PC-3 (cell line): ENCODE measurements at places on chromosomes 1 and 21. TPM values are rescaled to one million over a fixed set of nuclear protein-coding genes. Genes with fewer than 3 reads are reported as not detected.

GRCh38 chr1:71222668-71223067 is 141.8 kb upstream of the ZRANB2 start:
- no peak overlapping the region for H3K4me3 ChIP-seq
- H3K4me1 ChIP-seq = no peaks in the 10 kb centered on the region
- H3K27me3 ChIP-seq = no peaks in the 10 kb centered on the region

DNA sequence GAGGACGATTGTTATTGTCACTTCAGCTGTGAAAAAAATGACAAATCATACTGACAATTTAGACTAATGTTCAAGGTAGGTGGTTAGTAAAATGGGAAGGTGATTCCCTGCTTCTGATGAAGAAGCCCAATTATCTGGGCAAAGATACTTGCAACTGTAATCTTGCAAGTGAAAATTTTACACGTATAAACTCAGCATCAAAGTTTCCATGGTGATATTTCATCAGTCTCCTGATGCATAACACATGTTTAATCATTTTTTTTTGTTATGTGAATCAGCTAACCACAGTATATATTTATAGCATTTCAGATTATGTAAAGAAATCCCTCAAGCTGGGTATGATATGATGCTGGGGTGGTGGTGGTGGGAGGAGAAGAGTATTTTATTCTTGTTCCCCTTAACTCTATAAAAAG is 16.4 kb upstream of the KCNK1 start:
- H3K36me3 ChIP-seq = no peaks in the 10 kb centered on the region
- peaks cover 4% of the 10 kb centered on the region; the same call in 1 of the 2 replicates for H3K4me1 ChIP-seq
- no peaks in the 10 kb centered on the region for H3K27me3 ChIP-seq
- H3K27ac ChIP-seq = no peak overlapping the region
- peak; percentile 43 for DNase-seq

GRCh38 chr1:147413110-147413605 is 128.1 kb upstream of the BCL9 start:
- no peaks in the 10 kb centered on the region for H3K4me1 ChIP-seq
- H3K36me3 ChIP-seq = no peaks in the 10 kb centered on the region
- DNase-seq = no peak
- H3K4me3 ChIP-seq = no peak overlapping the region
- H3K27me3 ChIP-seq = 0 out of 2 replicates have a peak, but pooled peaks cover 3% of the 10 kb centered on the region
- H3K27ac ChIP-seq = no peak overlapping the region

GRCh38 chr21:23496729-23497128 is 2110.6 kb downstream of the MRPL39 start:
- H3K4me3 ChIP-seq = no peak overlapping the region
- H3K27me3 ChIP-seq = no peaks in the 10 kb centered on the region
- H3K4me1 ChIP-seq = no peaks in the 10 kb centered on the region
- H3K27ac ChIP-seq = no peak overlapping the region

DNA sequence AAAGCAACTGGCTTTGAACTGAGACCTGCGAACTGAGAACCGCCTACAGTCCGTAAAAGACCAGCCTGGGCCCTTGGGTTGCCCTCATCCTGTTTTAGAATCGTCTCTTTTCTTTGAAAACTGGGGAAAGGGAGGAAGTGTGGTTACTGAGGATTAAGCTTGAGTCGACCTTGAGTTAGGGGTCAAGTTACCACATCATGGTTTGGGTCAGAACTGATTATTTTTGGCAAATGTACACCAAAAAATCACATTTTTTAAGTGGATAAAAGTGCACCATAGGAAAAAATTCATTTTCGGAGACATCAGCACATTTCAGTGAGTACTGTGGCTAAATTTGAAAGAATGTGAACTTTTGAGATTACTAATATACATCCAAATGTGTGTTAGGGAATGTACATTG is 76.9 kb upstream of the KAZN start:
- no peaks in the 10 kb centered on the region for H3K27me3 ChIP-seq
- H3K4me1 ChIP-seq = peaks cover 52% of the 10 kb centered on the region
- peak overlapping the region; percentile 71 for H3K27ac ChIP-seq
- no peak for DNase-seq
- H3K36me3 ChIP-seq = peaks cover 4% of the 10 kb centered on the region; the same call in 1 of the 2 replicates
- no peak overlapping the region for H3K4me3 ChIP-seq

The OR14K1 gene
- not detected in 2 replicates for total RNA-seq

GRCh38 chr1:74715806-74716205 is 17.0 kb downstream of the CRYZ start:
- H3K4me1 ChIP-seq = no peaks in the 10 kb centered on the region
- H3K27me3 ChIP-seq = no peaks in the 10 kb centered on the region
- H3K36me3 ChIP-seq = peaks cover 40% of the 10 kb centered on the region
- H3K4me3 ChIP-seq = no peak overlapping the region
- no peak overlapping the region for H3K27ac ChIP-seq

- no peaks in the 10 kb centered on the region for H3K27me3 ChIP-seq
- H3K4me3 ChIP-seq = no peak overlapping the region
- peak overlapping the region; percentile 10; the same call in 1 of the 2 replicates for H3K27ac ChIP-seq
- H3K36me3 ChIP-seq = no peaks in the 10 kb centered on the region
- DNase-seq = peak; percentile 26
Measured at GRCh38 chr1:66330722-66331141, 203.2 kb upstream of the SGIP1 start.

DNA sequence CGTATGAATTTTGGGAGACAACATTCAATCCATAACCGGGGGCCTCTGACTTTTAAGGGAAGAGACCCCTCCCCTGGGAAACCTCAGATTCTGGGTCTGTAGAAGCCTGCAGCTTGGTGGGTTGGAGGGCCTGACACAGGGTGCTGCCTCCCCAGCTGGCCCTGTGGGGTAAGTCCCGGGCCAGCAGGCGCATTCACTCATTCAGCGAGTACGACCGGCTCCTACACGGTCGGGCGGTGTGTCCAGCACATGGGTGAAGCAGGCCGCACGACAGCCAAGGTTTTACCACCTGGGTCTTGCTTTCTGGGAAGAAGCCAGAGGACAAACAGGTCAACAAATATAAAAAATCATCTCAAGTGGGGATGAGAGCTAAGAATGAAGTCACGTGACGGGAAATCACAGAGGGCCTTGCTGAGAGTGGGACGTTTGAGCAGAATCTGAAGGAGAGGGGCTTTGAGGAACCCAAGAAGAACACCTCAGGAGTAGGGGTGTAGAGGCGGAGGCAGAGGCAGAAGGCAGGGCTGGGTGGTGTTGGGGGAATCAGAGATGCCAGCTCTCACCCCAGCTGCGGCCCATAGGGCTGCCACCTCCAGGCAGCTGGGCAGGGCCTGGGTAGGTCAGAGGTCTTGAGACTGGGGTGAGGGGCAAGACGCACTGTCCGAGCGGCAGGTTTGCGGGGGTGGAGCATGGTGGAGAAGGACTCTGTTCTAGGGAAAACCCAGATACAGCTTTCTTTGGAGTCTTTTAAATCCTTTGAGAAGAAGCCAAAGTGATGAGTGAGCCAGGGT is 333.3 kb upstream of the VAMP3 start:
- H3K4me1 ChIP-seq = no peaks in the 10 kb centered on the region
- no peak overlapping the region for H3K4me3 ChIP-seq
- no peaks in the 10 kb centered on the region for H3K36me3 ChIP-seq
- DNase-seq = no peak
- no peak overlapping the region for H3K27ac ChIP-seq

- H3K4me1 ChIP-seq = peaks cover 12% of the 10 kb centered on the region; the same call in 1 of the 2 replicates
- H3K36me3 ChIP-seq = no peaks in the 10 kb centered on the region
- H3K27me3 ChIP-seq = peaks cover 4% of the 10 kb centered on the region; the same call in 1 of the 2 replicates
- H3K4me3 ChIP-seq = no peak overlapping the region
- no peak overlapping the region for H3K27ac ChIP-seq
Measured at GRCh38 chr1:25626018-25626417, 9.4 kb downstream of the MAN1C1 start.

DNA sequence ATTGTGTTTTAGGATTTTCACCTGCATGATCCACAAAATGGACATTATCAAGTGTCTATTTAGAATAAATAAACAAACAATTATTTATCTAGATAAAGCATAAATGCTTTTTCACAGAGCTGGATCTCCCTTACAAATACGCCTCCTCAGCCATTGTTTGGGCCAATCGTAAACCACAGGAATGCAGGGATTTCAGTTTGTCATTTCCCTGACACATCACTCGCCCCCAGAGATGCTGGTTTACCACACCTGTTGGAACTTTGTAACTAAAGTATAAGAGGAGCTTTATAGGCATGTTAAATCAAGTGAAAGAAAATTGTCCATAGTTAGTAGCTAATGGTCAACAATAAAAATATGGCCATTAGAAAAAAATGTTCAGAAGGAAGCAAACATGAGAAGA is 40.3 kb downstream of the GPR88 start:
- H3K27ac ChIP-seq = no peak overlapping the region
- H3K4me1 ChIP-seq = peaks cover 9% of the 10 kb centered on the region
- H3K36me3 ChIP-seq = no peaks in the 10 kb centered on the region
- no peak overlapping the region for H3K4me3 ChIP-seq

DNA sequence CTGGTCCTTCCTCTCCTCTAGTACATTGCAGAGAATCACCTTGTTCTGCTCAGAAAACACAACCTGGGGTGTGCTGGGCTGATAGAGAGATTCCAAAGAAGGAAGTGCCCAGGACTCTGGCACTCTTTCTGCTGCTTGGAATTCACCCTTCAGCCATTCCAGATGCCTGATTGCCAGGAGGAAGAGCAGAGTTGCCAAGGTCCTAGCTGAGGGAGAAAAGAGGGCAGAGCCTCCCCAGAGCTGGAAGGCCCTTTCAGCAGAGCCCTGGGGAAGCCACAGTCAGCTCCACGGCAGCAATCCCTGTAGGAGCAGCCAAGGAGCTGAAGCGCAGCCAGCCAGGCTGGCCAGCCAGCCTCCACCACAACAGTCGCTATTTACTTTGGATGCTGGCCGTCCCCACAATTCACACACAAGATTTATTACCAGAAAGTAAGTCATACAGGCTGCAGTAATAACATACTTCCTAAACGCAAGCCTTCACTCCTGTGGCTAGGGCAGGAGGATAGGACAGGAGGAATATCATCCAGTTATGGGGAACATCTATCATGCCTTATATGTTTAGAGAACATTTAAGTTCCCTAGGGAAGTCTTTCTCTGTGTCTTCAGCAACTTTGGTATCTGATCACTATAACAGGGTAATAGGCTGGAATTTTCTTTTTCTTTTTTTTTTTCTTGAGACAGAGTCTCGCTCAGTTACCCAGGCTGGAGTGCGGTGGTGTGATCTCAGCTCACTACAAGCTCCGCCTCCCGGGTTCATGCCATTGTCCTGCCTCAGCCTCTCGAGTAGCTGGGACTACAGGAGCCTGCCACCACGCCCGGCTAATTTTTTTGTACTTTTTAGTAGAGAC is 36.6 kb upstream of the SLC44A3 start:
- H3K4me3 ChIP-seq = no peak overlapping the region
- H3K4me1 ChIP-seq = peaks cover 16% of the 10 kb centered on the region
- DNase-seq = peak; percentile 80
- H3K36me3 ChIP-seq = no peaks in the 10 kb centered on the region
- H3K27ac ChIP-seq = no peak overlapping the region
- no peaks in the 10 kb centered on the region for H3K27me3 ChIP-seq

The LORICRIN gene
- total RNA-seq = not detected in 2 replicates

- no peak for DNase-seq
- H3K36me3 ChIP-seq = no peaks in the 10 kb centered on the region
- H3K4me1 ChIP-seq = no peaks in the 10 kb centered on the region
- no peak overlapping the region for H3K4me3 ChIP-seq
Measured at GRCh38 chr1:171180670-171181069, 4.4 kb upstream of the FMO2 start.

- no peaks in the 10 kb centered on the region for H3K36me3 ChIP-seq
- H3K4me3 ChIP-seq = no peak overlapping the region
- H3K27ac ChIP-seq = no peak overlapping the region
- H3K4me1 ChIP-seq = no peaks in the 10 kb centered on the region
Measured at GRCh38 chr1:228812961-228813360, 77.7 kb downstream of the RHOU start.

DNA sequence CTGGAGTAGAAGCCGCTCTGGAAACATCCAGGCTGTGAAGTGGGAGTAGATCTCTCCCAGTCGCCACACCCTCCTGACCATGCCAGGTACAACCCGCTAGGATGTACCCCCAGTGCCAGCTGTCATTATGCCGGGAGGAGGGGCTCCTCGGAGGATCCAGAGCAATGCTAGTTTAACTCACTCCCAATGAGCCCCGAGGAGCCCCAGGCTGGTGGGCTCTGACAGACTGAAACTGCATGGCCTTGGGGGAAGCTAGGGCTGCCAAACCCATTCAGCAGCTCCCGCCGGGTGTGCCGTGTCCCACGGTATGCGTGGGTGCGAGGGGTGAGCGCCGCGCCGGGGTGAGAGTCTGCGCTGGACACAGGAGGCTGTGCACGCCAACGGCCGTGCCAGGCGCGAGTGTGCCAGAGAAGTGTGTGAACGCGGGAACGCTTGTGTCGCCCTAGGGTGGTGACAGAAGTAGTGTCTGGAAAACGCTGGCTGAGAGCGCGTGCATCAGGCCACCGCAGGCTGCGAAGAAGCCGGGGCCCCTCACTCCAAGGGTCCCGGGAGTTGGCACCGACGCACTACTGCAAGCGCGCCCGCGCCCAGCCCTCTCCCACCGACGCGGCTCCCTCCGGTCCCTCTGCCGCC is 177.1 kb upstream of the EDN2 start:
- DNase-seq = no peak
- peaks cover 30% of the 10 kb centered on the region for H3K4me1 ChIP-seq
- no peaks in the 10 kb centered on the region for H3K36me3 ChIP-seq
- H3K27ac ChIP-seq = no peak overlapping the region
- peak overlapping the region; percentile 86 for H3K4me3 ChIP-seq

DNA sequence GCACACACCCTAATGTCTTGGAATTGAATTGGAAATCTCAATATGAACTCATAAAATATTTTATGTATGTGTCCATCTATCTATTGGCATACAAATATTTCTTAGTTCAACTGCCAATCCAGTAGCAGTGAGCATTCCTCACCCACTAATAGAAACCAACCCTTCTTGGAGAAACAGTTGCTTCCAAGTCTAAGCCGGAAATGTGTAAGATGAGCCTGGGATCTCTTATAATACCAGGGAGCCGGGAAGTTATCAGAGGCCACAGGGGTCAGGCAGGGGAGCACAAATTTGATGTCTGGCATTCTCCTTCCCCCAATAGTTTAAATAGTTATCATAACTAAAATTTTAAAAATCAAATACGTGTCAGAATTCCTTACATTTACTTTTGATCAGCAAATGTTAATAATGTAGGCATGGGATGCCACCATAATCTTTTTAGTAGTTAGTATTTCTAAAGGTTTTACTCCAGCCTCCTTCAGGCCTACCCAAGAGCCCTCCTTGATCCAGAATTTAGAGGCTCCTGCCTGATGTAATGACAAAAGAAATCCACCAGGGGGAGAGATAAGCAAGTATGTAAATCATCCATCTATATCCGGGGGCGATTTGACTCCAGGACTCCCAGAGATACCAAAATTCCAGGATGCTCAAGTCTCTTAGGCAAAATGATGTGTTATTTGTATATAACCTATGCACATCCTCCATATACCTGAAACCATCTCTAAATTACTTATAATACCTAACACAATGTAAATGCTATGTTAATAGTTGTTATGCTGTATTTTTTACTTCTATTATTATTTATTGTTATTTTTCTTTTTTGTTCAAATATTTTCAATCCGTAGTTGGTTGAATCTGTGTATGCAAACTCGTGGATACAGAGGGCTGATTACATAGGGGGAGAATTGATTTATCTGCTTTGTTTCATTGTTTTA is 218.7 kb upstream of the COA6 start:
- H3K4me3 ChIP-seq = no peak overlapping the region
- H3K36me3 ChIP-seq = no peaks in the 10 kb centered on the region
- peak; percentile 92 for DNase-seq
- no peaks in the 10 kb centered on the region for H3K27me3 ChIP-seq
- no peak overlapping the region for H3K27ac ChIP-seq
